ENCODE measurements at places on chromosomes 2 and 18.
A peak's percentile ranks its signal among the peaks of the same experiment; 100 is the strongest.

DNA sequence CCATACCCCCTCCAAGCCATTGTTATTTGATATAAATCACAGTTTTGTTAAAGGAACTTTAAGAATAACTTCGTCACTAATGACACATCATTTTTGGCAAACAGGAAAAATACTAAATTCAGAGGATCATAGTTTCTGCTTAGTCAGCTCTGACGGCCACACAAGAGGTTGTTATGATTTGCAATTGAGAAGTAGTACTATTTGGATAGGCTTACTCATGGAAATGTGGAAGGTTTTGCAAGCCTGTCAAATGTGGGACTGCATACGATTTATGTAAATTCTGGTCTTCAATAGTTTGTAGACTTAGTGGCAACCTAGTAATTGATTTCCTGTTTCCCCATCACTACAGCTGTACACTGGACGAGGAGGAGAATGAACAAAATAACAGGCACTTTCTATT, 108.1 kb downstream of the ARHGEF33 start:
- peak; percentile 6 for DNase-seq

- no peak for DNase-seq
Measured at GRCh38 chr2:70959851-70960832, 18.3 kb upstream of the ANKRD53 start.

DNA sequence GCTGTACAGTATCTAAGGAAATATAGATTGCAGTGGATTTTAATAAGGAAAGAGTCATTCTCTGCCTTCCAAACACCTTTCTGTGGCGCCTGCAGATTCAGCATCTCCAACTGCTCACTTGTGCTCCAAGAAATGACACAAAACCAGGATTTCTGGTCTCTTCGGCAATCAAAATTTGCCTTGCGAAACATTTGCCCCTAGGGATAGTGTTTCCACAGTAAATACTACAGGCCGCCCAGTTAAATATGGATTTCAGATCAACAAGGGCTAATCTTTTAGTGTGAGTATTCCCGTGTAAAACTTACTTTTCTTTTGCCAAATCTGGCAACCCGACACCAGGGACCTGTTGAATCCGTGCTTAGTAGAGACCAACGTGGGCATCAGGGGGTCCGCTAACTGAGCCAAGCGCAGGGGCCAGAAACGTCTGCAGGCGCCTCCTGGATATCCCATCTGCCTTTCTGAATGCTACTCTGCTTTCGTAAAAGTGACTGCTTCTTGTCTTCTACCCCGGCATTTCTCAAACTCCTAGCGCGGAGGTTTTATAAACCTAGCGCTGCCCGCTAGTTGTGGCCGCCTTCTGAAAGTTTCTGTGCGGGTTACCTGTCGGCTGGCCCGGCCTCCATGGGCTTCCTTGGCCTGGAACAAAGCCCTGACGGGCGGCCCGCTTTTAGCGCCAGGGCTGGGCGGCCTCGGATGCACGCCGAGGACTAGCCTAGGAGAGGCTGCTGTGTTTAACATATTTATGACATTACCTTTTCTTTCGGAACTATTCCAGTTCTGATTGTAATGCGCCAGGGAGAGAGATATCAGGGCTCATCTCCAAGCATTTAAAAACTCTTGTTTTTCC, 2.5 kb downstream of the CYP1B1 start:
- DNase-seq, result no peak

DNA sequence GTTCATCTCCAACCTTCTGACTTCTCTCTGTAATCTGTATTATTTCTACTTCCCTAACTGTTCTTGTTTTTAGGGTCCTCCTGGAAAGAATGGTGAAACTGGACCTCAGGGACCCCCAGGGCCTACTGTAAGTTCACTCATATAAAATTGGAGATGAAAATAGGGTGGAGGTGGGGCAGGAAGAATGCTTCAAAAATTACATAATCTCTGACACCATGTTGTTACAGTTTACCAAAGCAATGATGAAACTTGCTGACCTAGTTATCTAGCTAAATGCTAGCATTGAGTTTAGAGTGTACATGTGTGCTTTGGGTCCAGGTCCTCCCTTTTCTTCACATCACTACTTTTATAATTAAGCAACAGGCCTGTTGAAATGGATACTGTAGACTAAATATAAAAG, 23.1 kb downstream of the COL3A1 start:
- DNase-seq, result no peak

DNA sequence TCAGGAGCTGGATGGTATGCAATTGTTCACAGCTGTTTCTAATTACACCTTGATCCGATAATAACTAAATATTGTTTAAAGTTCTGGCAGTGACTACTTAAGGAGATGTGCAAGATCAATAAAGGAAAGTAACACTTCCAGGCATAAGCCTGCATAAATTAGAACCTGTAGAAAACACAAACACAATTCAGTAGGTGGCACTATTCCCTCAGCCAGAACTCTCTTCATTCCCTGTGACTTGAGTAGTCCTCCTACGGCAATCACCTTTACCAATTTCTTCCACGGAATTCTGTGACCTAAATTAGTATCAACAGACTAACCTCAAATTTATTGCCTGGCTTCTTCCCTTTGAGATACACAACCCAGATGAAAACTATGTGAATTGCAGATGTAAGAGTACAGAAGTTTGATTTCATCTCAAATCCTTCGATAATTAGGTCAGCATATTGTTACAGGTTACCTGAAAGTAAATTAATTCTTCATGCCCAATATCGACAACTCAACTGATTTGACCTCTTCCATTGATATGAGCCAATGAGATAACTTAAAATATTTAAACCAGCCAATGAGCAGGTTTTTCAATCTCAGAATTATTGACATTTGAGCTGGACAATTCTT, 137.8 kb downstream of the PID1 start:
- DNase-seq, result peak; percentile 39

Measured in RWPE1 (cell line).